ENCODE measurements at places on chromosomes 6 and 20. TPM values are rescaled to one million over a fixed set of nuclear protein-coding genes. Genes with fewer than 3 reads are reported as not detected.

Gene TRIM38
- 7.6 TPM for total RNA-seq

Gene SOX4
- total RNA-seq, result 64.8 TPM

Gene SH3BGRL2
- 14.9 TPM for total RNA-seq

Gene PNPLA1
- not detected for total RNA-seq

Gene FOXA2
- 6.7 TPM for total RNA-seq

Gene RGS19
- 9.5 TPM for total RNA-seq

Gene C20orf204
- total RNA-seq, result 0.91 TPM

Gene PAK1IP1
- total RNA-seq, result 29.5 TPM

Gene HTR1B
- total RNA-seq, result 0.33 TPM

Gene TSBP1
- not detected for total RNA-seq

Gene PAK5
- total RNA-seq, result 1.3 TPM
